ENCODE measurements at places on chromosomes 12 and 14. TPM values are rescaled to one million over a fixed set of nuclear protein-coding genes. Genes with fewer than 3 reads are reported as not detected.

DNA sequence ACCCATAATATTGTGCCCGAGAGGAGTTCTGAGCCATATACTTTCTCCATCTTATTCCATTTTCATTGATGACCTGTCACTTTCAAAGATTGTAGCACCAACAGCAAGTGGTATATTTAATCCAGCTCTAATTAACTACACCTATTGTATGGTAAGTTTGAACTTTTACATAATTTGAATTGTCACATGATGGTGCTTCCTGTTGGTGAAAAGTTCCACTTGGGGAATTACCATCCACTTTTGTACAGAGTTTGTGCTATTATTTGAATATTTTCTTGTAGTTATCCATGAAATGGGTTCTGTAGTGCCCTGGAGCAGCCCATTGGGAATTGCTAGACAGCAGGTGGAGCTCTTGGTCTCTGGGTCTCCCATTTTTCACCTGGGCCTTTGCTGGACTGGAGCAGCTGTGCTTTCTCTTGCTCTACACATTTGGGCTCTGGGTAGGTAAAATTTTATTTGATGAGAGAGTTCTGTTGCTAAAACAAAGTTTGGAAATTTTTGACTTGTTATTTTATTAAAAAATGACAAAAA lies 3.0 kb downstream of the SMCO3 start:
- no peak for DNase-seq

DNA sequence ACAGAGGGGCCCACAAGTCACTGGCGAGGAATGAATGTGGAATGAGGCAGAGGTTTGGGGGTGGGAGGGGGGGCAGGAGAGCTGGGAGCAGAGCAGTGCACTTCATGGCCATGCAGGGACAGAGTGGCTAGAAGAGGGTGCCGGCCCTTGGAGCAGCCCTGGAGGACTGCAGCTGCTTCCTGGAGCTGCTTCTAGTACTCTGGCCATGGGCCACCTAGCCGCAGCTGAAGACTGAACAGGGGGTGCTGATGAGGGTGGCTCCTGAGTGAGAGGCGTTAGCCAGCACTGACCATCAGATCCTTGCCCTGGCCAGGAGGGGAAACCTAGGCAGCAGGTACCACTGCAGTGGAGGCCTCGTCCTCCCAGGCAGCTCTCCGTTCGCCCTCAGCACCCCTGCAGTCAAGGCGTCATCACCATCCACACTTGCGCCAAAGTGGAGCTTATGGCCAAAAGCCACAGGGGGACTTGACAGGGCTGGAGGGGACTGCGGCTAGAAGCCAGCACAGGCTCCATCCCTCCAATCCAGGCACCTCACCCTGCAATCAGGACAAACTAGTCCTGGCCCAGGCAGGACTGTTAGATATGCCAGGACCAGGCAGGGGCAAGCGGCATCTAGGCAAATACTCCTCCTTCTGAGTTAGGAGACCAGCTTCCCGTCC lies 16.4 kb downstream of the OTUB2 start:
- DNase-seq: no peak

- DNase-seq: no peak
These were observed 66.0 kb upstream of the TRAF3 start for GRCh38 chr14:102711207-102711606.

- no peak for DNase-seq
These were observed 1.7 kb downstream of the HECTD1 start for GRCh38 chr14:31205681-31206535.

DNA sequence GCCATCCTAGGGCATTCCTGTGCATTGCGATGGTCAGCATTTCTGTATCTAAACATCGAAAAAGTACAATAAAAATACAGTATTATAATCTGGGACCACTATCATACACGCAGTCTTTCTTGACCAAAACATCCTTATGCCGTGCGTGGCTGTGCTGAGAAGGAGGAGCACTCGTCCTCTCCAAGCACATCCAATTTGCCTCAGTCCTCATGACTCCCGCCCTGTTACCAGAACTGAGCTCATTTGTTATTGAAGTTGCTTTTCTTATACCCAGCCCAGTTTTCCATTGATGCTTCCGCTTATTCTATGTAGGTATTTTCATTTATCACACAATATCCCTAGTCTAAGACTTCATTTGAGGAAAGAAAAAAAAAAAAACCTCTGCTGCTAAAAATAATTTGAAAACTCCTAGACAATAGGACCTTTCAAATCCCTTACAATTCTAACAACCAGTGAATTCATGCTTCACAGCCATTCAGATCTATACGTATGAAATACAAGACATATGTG lies 236.9 kb upstream of the PLEKHG7 start:
- no peak for DNase-seq

- no peak for DNase-seq
These were observed 3.0 kb upstream of the CORO1C start for GRCh38 chr12:108734200-108734906.

DNA sequence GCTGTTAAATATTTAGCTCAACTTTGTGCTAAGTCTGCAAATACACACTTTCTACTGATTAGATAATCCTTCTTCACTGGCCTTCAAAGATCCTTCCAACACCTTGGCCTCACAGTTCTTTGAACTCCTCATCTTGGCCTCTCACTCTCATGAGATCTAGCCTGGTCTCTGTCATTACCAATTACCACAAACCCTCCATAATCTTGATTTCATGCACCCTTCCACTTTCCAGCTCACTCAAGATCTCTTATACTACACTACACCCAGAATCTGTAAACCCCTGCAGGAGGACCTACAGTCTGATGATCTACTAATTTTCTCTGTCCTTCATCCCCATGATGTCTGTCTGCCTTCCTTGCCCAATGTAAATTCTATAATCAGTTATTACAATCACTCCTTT lies 71.1 kb downstream of the DUSP16 start:
- DNase-seq: no peak

GRCh38 chr14:54424479-54424901 lies 16.7 kb downstream of the CNIH1 start:
- no peak for DNase-seq

GRCh38 chr14:54396183-54396492 lies 669 bp upstream of the CDKN3 start:
- DNase-seq: no peak

GRCh38 chr14:64960762-64961276 lies 11.3 kb downstream of the RAB15 start:
- DNase-seq: no peak

GRCh38 chr12:50186681-50187080 lies 19.5 kb upstream of the CERS5 start:
- no peak for DNase-seq

DNA sequence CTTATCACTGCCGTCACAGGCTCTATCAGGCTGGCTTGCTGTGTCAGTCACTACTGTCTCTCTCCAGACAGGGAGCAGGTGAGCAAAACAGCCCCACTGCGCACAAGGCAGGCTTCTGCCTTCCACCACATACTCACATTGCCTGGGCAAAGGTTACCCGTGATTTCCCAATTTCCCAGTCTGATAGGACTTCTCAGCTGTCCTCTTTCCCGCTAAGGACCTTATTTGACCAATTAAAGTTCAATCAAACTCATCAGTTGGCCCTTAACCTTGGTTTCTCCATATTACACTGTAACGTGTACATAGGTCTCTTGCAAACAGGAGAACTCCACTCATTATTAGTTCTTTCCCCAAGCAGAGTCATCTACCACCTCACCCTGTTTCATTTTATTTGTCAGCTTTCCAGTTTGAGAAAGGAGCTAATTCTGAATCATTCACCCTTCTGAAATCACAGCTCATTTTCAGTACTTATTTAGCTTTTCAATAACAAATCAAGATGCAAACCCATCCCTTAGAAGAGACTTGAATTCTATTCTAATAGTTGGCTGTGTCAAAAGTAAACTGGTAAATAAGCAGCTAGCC lies 170.8 kb downstream of the ESR2 start:
- no peak for DNase-seq

GRCh38 chr14:29039171-29039570 lies 272.6 kb downstream of the FOXG1 start:
- DNase-seq: no peak

The LRRC23 gene
- 14.0 TPM for total RNA-seq

The CHGA gene
- total RNA-seq: not detected

The GPRC5A gene
- 0.49 TPM for total RNA-seq

The CCDC197 gene
- total RNA-seq: not detected

The P2RX2 gene
- not detected for total RNA-seq

The MYF6 gene
- 1,250 TPM for total RNA-seq
